ENCODE measurements at places on chromosomes 11 and 22.

DNA sequence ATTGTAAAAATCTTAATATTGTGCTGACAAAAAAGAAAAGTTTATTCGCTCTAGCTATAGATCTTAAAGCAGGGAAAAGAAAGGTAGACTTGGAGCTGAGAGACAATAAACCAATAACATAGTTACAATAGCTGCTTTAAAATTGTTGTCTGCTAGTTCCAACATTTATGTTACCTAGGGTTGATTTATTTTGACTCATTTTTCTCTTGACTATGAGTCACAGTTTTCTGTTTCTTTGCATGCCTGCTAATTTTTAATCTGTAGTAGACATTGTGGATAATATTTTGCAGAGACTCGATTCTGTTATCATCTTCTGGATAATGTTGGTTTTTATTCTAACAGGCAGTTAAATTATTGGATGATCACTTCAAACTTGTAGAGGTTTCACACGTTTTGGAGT lies 83.1 kb upstream of the TRPC6 start:
- DNase-seq, result no peak

GRCh38 chr11:128474036-128474874 lies 113.1 kb downstream of the ETS1 start:
- no peak for DNase-seq

DNA sequence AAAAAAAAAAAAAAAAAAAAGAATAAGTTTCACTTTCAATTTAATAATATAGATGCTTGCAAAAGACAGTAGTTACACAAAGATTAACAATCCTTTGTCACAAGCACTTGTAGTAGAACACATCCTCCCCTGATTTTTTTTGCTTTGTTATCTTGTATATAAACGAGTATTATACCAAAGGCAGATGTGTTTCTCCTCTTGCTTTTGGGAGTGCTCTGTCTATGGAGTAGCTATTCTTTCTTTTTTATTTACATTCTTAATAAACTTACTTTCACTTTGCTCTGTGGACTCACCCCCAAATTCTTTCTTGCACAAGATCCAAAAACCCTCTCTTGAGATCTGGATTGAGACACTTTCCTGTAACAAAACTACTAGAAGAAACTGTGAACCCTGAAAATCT lies 3.4 kb upstream of the MRPL16 start:
- DNase-seq, result no peak

GRCh38 chr11:19187114-19187832 lies 14.5 kb downstream of the CSRP3 start:
- no peak for DNase-seq
